Stimulated activated CD4-positive, alpha-beta T cell treated with anti-CD3 and anti-CD28 coated beads, Interleukin-1b, Interleukin-23, amount 100 ng/mL, for 1 hour (primary cell): ENCODE measurements at places on chromosomes 3 and 15.

GRCh38 chr3:21877214-21877754 is 126.3 kb upstream of the ZNF385D start:
- DNase-seq: no peak

DNA sequence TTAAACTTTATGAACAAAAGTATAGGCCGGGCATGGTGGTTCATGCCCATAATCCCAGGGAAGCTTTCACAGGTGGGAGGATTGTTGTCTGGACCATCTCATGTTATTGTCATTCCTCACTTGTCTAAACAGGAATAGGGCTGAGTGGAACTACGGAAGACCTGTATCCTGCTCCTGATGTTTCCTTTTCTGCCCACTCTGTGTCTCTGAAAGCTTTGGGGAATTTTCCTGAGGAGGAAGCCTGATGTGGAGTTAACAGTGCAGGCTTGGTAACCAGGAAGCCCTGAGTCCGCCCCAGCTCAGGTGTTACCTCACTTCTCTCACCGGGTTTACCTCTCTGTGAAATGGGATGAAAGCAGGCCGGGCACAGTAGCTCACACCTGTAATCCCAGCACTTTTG is 2.0 kb upstream of the SS18L2 start:
- no peak for DNase-seq

- no peak for DNase-seq
These were observed 189.2 kb downstream of the RSL24D1 start for GRCh38 chr15:55007561-55007960.

DNA sequence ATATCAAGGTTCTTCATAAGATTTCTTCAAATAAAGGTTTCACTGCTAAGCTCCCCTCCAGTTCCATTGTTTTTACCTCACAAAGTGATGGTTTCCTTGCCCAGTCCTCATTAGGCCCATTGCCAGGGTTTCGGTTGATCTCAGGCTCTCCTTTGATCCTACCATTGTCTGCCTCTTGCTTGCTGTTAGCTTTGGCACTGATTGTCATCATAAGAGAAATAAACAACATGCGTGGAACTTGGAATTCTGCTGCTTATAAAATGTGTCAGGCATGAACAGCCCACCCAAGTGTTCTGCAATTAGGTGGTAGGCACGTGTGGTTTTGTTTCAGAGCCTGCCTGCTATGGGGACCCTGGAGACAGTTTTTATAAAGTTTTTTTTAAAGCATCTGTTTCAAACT is 107.6 kb upstream of the BFSP2 start:
- no peak for DNase-seq

GRCh38 chr3:57757642-57758297 is 1.7 kb downstream of the SLMAP start:
- DNase-seq: no peak

- no peak for DNase-seq
These were observed 265.9 kb downstream of the SHQ1 start for GRCh38 chr3:72582211-72582878.

- no peak for DNase-seq
These were observed 118.5 kb upstream of the LMOD3 start for GRCh38 chr3:69240651-69241568.

DNA sequence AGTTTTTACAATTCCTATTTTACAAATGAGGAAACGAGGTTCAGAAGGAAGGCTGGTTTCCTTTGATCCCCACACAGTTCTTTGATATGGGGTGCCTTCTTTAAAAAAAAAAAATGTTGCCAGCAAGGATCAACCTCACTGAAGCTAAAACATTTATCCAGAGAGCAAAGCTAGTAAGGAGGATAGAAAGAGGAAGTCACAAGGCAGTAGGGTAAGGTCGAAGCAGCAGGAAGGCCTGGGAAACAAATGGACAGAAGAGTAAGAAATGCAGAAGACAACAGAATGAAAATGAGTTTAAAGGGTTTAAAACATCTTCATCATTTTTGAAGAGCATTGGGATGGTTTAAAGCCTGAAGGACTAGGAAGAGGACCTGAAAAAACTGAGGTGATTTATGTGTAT is 30.6 kb upstream of the CP start:
- no peak for DNase-seq

DNA sequence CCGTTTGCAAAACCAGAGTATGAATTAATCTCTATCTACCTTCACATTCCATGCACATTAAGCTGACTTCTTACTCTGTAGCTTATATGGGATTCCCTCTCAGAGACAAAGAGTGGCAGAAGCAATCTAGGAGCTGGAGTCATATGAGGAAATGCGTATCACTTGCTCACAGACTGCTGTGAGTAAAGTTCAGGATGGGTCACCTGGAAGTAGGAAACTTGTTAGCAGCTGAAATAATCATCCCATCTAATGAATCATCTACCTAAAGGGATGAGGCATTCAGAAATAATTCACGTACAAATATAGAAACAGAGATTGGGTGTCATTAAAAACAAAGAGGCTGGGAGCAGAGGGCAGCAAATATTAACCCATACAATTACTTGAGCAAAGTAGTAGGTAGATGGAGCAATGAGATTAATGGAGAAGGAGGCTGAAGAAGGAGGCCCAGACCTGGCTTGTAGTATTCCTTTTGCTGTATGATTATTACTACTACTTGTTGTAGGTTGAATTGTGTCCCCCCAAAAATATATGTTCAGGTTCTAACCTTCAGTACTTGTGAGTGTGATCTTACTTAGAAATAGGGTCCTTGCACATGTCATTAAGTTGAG is 866.3 kb downstream of the ROBO2 start:
- no peak for DNase-seq

- no peak for DNase-seq
These were observed 22.6 kb upstream of the RBP1 start for GRCh38 chr3:139561959-139562676.

- no peak for DNase-seq
These were observed 184.5 kb downstream of the FHIT start for GRCh38 chr3:61066800-61067199.

- no peak for DNase-seq
These were observed 44.4 kb downstream of the PCOLCE2 start for GRCh38 chr3:142844339-142844977.

GRCh38 chr15:60614862-60615771 is 136.2 kb upstream of the ICE2 start:
- no peak for DNase-seq

- DNase-seq: no peak
These were observed 606.9 kb upstream of the KCNMB2 start for GRCh38 chr3:177929310-177929709.

GRCh38 chr3:179513862-179514261 is 48.9 kb upstream of the ACTL6A start:
- DNase-seq: no peak

- DNase-seq: no peak
These were observed 266.1 kb downstream of the CGGBP1 start for GRCh38 chr3:87792534-87793336.

GRCh38 chr15:35443376-35443775 is 102.6 kb downstream of the DPH6 start:
- DNase-seq: no peak

DNA sequence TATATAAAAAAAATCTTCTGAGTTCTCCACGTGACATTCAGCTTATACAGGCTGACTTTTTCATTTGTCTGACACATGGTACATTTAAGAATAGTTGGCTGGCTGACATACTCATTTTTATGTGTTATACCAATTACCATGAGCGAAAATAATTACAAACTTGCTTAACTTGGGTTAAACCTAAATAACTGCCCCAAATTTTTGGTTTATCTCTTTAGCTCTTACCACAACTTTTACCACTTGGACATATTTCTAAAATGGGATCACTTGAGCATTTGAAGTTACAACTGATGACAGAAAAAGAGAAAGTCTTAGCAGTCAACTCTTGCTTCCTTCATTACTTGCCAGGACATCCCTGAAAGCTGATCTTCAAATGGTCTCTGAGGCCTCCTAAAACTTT is 618.1 kb downstream of the RBMS3 start:
- DNase-seq: no peak

DNA sequence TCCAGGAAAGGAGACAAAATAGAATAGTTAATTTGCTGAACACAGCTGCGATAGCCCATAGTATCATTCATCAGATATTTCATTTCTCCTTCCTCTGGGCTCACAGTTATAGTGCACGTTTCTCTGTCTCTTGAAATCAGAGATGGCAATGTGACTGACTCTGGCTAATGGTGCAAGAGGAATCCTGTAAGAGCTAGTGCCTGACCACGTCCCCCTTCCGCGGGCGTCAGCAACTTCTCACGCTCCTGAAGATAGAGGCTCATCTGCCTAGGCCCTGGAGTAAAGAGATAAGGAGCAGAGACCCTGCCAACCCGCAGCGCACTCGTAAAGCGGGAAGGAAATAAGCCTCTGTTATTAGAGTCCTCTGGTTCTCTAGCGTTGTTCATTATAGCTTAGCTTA is 391.8 kb downstream of the VPS13C start:
- no peak for DNase-seq

- DNase-seq: no peak
These were observed 16.1 kb downstream of the SLC28A2 start for GRCh38 chr15:45268135-45268534.

- DNase-seq: peak; percentile 24
These were observed 32.4 kb downstream of the CDAN1 start for GRCh38 chr15:42704492-42704926.

DNA sequence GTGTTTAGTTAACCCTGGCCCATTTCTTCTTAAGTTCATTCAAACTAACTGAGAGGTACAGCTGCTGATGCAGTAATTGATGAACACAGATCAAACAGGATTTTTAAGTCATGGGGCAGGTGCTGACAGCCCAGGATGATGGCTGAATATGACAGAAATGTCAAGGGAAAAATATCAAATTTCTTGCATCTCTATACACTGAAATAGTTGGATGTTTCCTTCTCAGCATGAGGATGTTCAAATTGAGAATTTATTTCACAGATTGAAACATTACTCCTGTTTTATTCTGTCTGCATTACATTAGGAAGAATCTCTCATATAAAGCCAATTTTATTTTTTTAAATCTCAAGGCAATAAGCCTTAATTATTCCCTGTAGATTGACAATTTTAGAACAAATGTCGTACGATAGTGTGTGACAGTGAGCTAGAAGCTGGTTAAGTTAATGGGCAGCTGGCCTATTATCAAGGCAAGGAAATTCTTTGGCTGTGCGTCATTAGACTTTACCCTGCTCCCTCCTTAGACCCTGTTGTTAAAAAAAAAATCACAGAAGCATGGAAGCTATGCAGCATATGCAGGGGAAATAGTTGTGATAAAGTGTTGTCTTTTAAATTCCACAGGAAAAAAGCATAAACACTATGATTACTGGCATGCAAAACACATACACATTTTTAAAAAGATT is 183.8 kb upstream of the KCNMB2 start:
- DNase-seq: no peak

- no peak for DNase-seq
These were observed 175.6 kb downstream of the MFSD1 start for GRCh38 chr3:158977497-158977896.

DNA sequence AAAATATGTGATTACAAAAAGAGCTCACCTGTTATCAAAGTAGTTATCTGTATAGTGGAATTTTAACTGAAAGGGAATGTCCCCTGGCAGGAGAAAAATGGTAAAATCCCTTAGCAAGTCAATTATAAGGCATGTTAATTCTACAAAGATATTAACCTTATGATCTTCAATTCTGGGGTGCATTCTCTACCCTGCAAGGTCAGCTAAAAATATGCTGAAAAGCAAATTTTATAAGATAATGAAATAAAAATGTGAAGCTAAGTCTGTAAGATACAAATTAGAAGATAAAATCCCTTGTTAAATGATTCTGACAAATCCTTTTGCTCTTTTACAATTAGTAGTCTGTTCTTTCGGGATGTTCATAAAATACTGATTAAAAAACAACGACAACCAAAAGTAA is 109.8 kb downstream of the BBX start:
- no peak for DNase-seq

DNA sequence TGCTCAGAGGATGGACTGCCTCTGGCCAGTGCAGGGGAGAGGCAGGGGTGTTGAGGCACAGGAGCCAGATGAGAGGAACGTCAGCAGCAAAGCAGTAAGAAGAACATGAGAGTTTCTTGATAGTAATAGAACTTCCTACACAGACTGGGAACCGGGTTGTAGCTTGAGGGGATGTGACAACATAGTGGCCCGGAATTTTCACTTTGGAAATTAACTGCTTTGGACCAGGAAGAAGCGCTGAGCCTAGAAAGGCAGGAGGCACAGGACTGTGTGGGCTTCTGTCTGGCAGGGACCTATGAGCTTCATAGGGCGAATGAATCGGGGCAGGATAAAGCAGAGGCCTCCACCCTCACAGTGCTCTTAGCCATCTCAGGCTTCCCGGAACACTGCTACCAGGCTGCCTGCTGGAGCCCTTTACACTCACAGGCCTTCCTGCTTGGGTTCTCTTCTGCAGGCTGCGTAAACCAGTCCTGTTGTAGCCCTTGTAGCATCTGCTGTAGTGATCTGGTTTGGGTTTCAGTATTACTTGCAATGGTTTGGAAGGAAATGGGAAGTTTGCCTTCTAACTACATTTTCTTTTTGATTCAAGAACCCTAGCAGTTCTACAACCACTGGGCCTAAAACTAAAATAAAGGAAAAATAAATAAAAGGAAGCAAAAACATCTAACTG is 3.3 kb upstream of the ADPGK start:
- DNase-seq: no peak

- DNase-seq: no peak
These were observed 539.7 kb upstream of the IL12A start for GRCh38 chr3:159448902-159449301.

- no peak for DNase-seq
These were observed 13.1 kb downstream of the FLNB start for GRCh38 chr3:58021072-58021959.

GRCh38 chr3:16896820-16897219 is 12.1 kb downstream of the PLCL2 start:
- no peak for DNase-seq
